T-helper 17 cell (primary cell): ENCODE measurements at places on chromosomes 16 and 17. TPM values are rescaled to one million over a fixed set of nuclear protein-coding genes. Genes with fewer than 3 reads are reported as not detected.

- no peak for DNase-seq
These were observed 2.2 kb upstream of the AURKB start for GRCh38 chr17:8212312-8213180.

GRCh38 chr16:4800290-4801041 is 2.0 kb downstream of the ROGDI start:
- DNase-seq = no peak

The HSF5 gene
- 1.5 TPM for total RNA-seq

GRCh38 chr16:61945511-61945910 is 90.7 kb downstream of the CDH8 start:
- no peak for DNase-seq
